Jurkat, Clone E6-1 (cell line): ENCODE measurements at places on chromosomes 12 and 14.

DNA sequence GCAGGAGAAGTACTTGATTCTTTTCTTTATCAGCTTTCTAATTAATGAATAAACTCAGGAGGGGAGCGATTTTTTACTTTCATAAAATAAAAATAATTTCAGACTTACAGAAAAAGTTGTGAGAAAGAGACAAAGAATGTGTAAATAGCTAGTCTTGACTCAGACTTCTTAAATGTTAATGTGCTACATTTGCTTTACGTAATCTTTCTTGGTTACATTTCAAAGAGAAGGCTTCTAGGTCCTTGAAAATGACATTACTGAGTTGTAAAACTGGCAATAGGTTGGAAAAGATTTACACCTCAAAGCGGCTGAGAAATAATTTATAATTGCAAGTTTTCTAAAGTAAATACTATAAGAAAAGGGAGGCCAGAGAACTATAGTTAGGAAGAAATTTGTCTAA, 28.6 kb downstream of the GABARAPL1 start:
- DNase-seq = no peak

DNA sequence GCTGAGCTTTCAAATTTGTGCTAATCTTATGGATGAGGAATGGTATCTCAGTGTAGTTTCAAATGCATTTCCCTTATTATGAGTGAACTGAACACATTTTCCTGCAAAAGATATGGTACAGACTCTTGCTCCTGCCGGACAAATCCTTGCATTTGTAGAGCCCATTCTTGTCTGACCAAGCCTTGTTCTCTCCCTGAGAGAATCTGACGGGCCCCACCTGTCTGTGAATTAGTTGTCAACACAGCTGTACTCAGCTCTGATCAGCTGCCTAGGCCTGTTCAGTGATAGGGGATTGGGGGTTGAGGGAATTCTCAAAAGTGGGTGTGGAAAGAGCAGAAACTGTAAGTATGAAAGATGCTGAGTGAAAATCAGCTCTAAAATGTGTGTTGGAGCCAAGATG, 42.8 kb upstream of the SCN8A start:
- no peak for DNase-seq

- peak; percentile 26 for DNase-seq
Measured at GRCh38 chr12:107092669-107093416, 506 bp downstream of the CRY1 start.

DNA sequence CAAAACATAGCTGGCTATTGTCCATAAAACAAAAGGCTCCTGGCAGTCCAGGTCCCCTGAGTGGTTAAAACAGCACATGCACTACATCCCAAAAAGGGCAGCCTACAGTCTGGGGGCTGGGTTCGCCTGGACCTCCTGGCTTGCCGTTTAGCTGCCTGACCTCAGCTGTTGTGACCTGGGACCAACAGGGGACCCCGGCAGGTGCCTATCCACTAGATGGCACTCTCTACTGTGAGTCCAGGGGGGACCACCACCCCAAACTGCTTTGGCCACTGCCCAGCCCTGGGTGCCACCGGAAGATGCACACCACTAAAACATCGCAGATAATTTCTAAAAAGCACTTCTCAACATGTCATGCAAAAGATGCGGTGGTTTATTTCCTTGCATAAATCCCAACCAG, 2.9 kb upstream of the RTL1 start:
- DNase-seq = no peak

GRCh38 chr14:89327771-89328212, 89.2 kb downstream of the FOXN3 start:
- DNase-seq = no peak

- no peak for DNase-seq
Measured at GRCh38 chr12:126346087-126346486, 1280.9 kb downstream of the AACS start.

DNA sequence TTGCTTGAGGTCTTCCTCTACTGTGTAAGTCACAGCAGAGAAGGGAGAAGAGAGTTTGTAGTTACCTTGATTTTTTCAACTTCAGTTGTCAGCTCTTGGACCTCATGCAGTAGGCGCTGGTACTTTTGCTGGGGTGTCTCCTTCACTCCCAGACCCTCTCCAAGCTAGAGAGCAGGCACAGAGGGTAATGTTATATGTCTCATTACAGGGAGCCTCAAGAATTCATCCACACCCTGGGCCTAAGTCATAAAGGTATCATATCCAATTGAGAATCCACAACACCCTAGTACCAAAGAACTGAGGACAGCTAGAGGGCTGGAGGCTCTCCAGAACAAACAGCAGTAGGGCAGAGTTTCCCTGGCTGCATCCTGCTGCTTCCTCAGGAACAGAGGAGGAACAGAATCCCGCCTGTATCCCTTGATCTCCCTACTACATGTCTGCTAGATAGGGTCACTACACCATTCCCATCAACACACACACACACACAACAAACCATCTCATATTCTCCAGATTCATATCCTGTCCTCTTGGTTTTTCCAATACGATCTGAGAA, 11.9 kb downstream of the DCTN2 start:
- DNase-seq = no peak

DNA sequence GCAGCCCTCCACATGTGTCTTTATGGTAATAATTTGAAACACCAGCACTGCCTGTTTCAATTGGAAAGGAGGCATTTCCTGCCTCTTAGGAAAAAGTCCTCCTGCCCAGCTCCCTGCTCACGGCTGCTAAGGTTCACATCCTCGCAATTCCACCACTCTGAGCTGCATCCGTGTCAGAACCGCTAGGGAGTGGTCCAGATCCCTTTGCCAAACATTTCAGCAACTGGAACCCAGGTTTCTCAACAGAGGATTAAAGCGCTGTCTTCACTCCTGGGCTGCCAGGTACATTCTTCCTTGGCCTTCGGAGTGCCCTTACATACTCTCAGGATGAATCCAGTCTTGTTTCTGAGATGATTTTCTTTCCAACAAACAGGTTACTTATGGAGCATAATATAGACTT, 23.3 kb downstream of the C14orf132 start:
- DNase-seq = no peak

DNA sequence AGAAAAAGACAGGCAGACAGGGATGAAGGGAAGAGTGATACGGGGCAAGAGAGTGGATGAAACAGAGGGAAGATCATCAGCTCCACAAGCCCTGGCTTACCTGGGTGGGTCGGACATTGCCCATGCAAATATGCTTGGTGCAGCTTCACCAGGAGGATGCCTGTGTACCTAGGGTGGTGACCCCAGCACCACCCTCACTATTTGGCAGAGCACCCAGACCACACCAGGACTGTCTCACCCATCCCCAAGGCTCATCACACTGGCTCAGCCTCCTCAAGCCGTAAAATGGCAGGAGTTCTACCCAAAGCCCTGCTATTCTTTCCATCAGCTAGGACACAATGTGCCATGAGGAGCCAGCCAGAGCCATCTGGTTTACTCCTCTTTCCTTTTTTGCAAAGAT, 3.0 kb downstream of the GALNT8 start:
- DNase-seq = no peak

GRCh38 chr12:65911321-65911720, 87.0 kb downstream of the HMGA2 start:
- DNase-seq = no peak

- no peak for DNase-seq
Measured at GRCh38 chr14:101084436-101084826, 180.9 kb upstream of the RTL1 start.

GRCh38 chr12:71726548-71726947, 28.1 kb upstream of the RAB21 start:
- no peak for DNase-seq

- DNase-seq = no peak
Measured at GRCh38 chr14:95189367-95190132, 32.2 kb upstream of the DICER1 start.

- peak; percentile 26 for DNase-seq
Measured at GRCh38 chr12:6062757-6063735, 61.4 kb downstream of the VWF start.

DNA sequence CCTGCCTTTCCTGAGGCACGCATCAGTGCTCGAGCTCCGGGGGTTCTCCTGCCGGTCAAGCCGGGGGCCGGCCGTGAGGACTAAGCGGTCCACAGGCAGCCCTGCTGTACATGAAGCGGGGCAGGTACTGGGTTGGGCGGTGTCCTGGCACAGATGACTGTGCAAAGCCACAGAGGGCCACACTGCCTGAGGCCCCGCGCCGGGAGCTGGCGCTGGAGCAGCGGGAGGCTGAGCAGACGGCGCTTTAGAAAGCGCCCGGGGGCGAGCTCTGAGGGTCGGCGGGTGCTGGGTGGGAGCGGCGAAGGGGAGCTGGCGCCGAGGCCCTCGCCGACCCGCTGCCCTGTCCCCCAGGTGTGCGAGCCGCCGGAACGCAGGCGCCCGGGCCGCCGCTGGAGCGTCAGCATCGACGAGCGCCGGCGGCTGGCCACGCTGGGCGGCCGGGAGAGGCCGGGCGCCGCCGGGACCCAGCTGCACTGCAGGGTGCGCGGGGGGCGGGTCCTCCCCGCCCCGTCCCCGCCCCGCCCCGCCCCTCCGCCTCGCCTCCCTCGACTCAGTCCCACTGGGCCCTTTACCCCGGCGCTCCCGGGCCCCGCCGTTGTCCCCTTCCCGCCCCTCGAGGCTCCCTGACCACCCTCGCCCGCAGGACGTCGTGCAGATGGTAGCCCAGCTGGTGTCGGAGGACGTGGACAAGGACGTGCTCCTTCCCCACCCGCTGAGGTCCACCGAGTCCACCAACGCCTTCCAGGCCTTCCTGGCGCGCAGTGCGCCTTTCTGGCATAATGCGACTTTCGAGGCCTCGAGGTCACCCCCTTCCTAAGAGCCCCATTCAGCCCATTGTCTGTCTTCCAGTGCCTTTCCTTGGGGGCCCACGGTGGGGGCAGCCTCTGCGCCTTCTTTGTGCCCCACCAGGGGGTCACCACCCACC, 8.3 kb upstream of the MTA1 start:
- DNase-seq = no peak
